ENCODE measurements at places on chromosomes 4 and X.

GRCh38 chrX:153825042-153825441 is 5.3 kb downstream of the PDZD4 start:
- no peak for DNase-seq

DNA sequence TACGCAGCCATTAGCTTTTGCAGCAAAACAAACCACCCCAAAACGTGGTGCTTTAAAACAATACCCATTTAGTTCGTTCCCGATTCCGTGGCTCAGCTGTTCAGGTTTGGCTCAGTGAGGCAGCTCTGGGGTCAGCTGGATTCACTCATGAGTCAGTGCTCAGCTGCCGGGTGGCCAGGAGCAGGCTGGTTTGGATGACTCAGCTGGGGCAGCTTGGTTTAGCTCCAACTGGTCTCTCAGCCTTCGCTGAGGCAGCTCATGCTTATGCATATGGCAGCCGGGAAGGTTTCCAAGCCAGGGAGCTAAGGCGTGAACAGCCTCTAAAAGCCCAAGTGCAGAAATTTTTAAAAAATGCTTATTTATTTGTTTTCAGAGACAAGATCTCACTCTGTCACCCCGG is 13.3 kb upstream of the CD99 start:
- peak; percentile 98 for DNase-seq

DNA sequence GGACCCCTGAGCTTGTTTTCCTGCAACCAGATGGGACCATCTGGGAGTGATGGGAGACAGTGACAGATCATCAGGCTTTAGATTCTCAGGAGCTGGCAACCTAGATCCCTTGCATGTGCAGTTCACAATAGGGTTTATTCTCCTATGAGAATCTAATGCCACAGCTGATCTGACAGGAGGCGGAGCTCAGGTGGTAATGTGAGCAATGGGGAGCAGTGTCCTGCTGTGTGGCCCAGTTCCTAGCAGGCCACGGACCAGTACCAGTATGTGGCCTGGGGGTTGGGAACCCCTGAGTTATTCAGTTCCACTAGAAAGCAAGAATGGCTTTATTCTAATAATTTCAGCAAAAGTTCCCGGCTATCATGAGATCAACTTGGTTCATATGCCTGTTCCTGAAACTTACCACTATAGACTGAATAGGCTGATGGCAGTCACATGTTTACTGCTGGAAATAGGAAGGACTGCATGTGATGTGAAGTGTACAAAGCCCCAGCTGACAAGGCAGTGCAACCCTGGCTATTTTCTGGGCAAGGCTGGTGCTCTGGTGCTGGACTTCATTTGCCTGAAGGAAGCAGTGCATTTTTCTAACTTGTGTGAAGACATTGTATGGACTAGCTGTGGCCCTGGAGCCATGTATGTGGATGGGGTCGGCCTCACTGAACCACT is 107.2 kb downstream of the SPRY1 start:
- DNase-seq: no peak

GRCh38 chr4:150906987-150907633 is 108.0 kb downstream of the LRBA start:
- no peak for DNase-seq

- DNase-seq: no peak
Observed at GRCh38 chr4:13859423-13859822, 231.9 kb upstream of the BOD1L1 start.

DNA sequence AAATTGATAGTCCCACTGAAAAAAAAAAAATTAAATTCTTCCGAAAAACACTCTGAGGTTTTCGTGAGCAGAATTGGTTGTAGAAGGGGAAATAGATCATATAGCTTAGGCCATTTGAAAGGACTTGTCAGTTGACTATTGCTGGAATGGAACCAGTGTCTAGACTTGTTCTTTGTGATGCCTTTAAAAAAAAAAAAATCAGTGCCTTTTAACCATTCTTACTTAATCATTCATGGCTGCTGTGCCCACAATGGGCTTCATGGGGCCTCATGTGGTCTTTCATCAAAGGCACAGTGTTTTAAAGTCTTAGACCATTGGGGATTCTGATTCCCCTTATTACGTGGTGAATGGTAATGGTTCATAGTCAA is 139.3 kb downstream of the AFF1 start:
- no peak for DNase-seq

GRCh38 chrX:42491137-42491907 is 286.6 kb downstream of the PPP1R2C start:
- no peak for DNase-seq

GRCh38 chrX:143757887-143758286 is 37.3 kb upstream of the SPANXN2 start:
- DNase-seq: no peak

GRCh38 chrX:153970357-153971123 is 1.1 kb downstream of the HCFC1 start:
- peak; percentile 60 for DNase-seq

GRCh38 chrX:24242649-24243175 is 71.2 kb downstream of the SUPT20HL2 start:
- peak; percentile 86 for DNase-seq

- DNase-seq: no peak
Observed at GRCh38 chr4:7058792-7059191, 9.1 kb downstream of the GRPEL1 start.

DNA sequence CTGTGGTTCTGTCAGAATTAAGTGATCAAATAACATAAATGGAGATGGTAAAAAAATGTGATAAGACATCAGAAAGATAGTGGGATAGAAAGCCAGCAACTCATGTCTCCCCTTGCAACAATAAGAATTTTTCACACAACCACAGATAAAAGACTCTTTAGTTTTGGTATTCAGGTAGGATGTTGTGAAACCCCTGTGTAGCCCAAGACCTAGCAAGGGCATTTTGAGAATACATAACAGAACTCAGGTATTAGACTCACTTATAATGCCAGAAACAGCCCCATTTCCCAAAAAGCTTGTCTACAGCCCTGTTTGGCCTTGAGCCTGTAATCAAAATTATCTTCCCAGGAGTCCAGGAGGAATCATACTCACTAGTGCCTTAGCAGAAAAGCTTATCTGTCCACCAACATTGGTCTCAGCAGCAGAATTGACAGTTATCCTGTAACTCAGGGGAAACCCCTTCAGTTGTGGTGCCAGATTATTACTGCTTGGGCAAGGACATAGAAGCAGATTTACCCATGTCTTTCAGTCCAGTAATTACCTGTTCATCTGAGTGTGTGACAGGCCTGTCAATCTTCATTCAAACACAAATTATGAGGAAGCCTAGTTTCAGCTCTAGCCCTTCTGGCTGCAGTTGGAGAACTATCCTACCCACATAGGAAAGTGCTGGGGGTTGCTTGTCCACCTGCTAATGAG is 41.0 kb upstream of the UGT2B17 start:
- DNase-seq: no peak

- no peak for DNase-seq
Observed at GRCh38 chrX:132689612-132690563, 201.1 kb upstream of the MBNL3 start.

DNA sequence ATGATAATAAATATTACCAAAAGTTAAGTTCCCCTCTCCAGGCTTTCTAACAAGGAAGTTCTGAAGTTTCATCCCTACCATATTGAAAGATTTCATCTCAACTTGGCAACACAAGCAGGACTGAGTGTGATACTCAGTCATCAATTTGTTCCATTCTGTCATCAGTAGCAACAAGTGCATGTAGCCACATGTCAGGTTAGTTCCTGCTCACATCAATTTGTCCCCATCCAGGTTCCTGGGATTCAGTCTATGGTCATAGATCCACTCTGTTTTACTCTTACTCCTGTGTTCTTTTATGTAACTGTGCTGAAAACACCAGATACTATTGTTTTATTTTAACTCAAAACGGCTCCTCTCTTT is 22.2 kb downstream of the SMPX start:
- no peak for DNase-seq

- no peak for DNase-seq
Observed at GRCh38 chr4:174245714-174246113, 37.8 kb downstream of the FBXO8 start.

DNA sequence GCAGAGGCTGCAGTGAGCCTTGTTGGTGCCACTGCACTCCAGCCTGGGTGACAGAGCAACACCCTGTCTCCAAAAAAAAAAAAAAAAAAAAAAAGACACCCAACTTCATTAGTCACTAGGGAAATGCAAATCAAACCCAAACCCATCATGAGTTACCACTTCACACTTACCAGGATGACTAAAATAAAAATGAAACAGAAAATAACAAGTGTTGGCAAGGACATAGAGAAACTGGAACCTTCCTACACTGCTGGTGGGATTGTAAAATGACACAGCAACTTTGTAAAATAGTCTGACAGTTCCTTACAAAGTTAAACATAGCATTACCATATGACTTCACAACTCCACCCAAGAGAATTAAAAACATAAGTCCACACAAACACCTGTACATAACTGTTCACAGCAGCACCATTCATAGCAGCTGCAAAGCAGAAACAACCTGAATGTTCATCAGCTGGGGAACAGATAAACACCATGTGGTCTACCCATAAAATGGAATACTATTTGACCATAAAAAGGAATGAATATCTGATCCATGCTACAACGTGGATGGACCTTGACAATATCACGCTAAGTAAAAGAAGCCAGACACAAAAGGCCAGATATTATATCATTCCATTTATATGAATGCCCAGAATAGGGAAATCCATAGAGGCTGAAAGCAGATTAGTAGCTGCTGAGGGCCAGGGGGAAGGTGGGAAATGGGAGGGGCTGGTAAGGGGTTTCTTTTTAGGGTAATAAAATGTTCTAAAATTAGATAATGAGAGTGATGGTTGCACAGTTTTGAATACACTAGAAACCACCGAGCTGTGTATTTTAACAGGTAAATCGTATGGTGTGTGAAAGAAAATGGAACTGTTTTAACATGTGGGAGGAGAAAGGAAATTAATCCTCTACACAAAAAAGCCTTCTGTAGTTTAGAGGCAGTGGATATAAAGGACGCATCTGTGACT is 18.3 kb downstream of the CD99L2 start:
- no peak for DNase-seq

DNA sequence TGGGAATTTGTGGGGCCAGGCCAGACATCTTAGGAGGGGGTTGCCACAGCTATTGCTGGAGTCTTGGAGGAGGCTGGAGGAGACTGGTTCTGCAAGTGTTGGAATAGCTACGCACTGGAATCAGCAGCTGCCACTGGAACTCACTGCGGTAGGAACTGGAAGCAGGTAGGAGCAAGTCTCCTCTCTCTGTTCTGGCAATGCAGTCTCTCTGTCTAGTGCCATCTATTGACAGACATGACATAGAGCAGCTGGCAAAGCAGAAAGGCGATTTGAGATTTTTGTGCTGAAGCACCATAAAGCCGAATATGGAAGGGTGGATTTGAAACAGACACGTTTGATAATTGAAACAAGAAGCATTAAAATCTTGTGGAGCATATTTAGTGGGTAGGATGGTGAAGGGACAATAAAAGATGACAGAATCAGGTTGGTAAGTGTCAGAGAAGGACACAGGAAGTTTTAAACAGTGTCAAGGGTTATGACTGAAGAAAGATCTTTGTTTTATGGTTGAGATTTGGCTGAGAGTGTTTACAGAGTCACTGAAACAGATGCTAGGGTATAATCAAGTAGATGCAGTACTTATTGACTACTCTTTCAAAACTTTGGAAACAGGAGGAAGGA is 23.5 kb upstream of the SYNPO2 start:
- DNase-seq: peak; percentile 69

DNA sequence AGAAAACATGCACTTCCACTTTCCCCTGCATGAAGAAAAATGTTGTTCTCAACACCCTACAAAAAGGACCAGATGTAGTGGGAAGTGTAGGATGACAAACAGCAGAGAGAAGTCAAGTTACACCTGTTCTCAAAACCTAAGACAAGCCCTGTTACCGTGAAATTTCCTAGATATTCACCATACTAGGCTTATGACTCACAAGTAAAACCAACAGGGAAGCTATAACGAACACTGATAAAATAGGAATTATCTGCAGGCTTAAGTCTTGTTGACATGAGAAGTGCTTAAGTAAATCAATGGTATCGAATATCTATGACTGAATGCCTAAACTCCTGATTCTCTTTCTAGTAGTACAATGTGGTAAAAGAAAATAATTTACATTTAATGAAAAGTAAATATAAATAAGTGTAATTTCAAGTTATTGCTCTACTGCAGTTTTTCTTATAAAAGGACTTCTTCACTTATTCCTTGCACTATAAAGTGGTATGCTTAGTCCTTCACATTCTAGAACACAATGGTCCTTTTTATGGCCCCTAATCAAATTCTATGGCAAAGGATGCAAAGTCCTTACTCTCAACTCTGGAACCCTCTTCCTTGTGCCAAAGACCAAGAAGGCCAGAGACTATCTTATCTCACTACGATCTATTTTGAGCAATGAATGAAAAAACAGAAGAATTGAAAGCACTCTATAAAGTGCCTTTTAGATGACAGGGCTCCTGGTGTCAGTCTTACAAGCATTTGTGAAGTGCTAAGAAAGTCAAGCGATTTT is 19.6 kb downstream of the AP1S2 start:
- peak; percentile 15 for DNase-seq

GRCh38 chr4:186621959-186622553 is 66.7 kb upstream of the MTNR1A start:
- DNase-seq: peak; percentile 92

GRCh38 chrX:40646489-40647306 is 663 bp downstream of the CXorf38 start:
- peak; percentile 50 for DNase-seq

GRCh38 chr4:138976526-138976925 is 39.1 kb upstream of the NOCT start:
- DNase-seq: no peak

- DNase-seq: no peak
Observed at GRCh38 chrX:124212622-124213021, 119.8 kb upstream of the TEX13D start.

- DNase-seq: no peak
Observed at GRCh38 chr4:11881947-11882346, 453.3 kb upstream of the HS3ST1 start.

DNA sequence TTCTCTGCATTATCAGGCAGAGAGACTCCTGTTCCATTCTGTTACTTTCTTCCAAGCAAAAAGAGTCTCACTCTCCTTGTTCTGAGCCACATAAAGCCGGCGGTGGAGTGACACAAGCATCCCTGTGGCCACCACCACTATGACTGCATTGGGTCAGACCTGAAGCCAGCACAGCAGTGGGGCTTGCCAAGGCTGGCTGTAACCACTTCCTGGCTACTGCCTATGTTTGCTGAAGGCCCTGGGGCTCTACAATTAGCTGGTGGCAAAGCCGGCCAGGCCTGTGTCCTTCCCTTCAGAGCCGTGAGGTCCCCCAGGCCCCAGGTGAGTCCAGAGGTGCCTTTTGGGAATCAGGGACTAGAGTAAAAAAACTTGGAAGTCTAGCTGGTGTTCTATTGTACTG is 31.8 kb downstream of the PLAC8 start:
- DNase-seq: no peak

DNA sequence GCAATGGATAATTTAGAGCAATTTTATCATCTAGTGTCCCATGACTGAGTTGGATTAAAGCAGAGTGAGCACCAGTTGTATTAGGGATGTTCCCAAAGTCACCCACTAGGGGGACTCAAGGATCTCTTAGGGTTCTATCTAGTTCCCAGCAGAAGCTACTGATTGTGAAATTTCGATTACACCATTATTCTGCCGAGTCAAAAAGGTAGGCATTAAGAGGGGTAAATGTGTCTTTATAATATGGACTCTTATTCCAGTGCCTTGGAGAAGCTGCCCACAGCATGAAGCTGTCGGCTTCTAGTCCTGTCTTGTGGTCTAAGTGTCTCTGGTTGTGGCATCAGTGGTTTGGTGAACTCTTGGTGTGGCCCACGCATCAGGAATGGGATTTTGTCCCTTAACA is 53.3 kb downstream of the RGS12 start:
- peak; percentile 97 for DNase-seq

All from adipocyte (in vitro differentiated cells).